ENCODE measurements at places on chromosomes 16 and 17.

DNA sequence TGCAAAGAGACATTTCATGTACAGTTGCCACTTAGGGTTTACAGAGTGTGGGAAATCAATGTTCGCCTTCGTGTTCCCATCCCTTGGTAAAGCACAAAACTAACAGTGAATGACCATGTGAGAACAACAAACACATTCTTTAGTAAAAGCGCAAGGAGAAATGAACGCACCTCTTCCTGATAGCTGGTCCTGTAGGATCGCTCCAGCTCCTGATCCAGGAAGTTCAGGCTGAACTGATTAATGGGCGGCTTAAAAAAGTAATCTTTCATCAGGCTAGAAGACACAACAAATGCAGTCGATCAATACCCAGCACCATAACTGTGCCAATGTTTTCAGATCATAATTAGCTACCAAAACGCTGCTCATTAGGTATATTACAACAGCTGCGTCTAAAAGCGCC, 108.3 kb upstream of the CREBBP start:
- DNase-seq = no peak

GRCh38 chr17:73940511-73940910, 263.0 kb upstream of the RPL38 start:
- no peak for DNase-seq

- DNase-seq = no peak
Observed at GRCh38 chr17:49466436-49466835, 28.7 kb upstream of the NGFR start.

GRCh38 chr16:26396511-26397235, 670.1 kb upstream of the C16orf82 start:
- no peak for DNase-seq

- peak; percentile 37 for DNase-seq
Observed at GRCh38 chr16:89037261-89038152, 56.1 kb upstream of the ACSF3 start.

DNA sequence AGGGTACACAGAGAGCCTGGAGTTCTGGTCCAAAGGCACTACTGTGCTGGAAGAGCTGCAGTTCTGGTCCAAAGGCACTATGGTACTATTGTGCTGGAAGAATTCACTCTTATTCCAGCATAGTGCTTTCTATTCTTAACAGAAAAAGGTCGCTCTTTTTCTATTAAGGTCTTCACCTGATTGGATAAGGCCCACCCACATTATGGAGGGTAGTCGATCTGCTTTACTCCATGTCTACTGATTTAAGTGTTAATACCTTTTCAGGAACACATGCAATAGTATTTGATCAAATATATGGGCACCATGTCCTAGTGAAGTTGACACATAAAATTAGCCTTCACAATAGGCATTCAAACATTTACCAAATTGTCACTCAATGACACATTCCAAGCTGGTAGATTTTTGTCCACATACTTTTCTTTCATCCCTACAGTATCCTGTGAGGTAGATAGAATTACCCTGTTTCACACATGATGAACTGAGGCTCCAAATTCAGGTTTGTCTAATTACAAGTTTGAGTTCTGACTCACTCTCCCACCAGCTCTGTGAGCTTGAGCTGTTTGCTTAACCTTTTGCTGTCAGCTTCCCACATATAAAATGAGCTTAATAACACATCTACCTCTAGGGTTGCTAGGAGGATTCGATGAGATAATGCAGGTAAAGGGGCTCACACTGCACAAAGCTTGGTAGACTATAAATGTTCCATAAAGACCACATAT, 129.9 kb downstream of the AIPL1 start:
- no peak for DNase-seq

DNA sequence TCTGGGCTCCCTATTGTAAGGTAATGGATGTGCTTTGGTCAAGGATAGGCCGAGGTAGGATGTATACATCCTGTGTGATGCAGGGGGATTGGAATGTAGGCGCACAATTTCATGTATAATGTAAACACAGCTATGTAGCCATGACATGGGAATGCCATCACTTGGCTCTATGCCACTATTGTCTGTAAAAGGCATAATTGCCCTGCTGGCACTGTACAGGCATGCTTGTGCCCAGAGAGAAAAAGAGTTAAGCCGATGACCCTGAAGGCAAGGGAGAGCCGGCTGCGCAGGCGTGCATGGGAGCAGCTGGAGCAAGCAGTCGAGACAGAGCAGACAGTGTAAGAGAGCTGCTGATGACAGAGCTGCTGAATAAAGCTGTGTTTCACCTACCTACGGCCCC, 212.5 kb upstream of the CPHXL start:
- no peak for DNase-seq

- peak; percentile 26 for DNase-seq
Observed at GRCh38 chr17:6936370-6937028, 59.4 kb upstream of the ALOX12 start.

- no peak for DNase-seq
Observed at GRCh38 chr17:9223531-9223930, 202.2 kb downstream of the NTN1 start.

GRCh38 chr16:35749253-35750141, 2290.1 kb downstream of the TP53TG3F start:
- DNase-seq = peak; percentile 8

- DNase-seq = no peak
Observed at GRCh38 chr16:29645694-29646187, 17.3 kb upstream of the SPN start.

- no peak for DNase-seq
Observed at GRCh38 chr17:81638683-81639082, 1.7 kb downstream of the TSPAN10 start.

GRCh38 chr17:82384730-82385481, 13.3 kb downstream of the UTS2R start:
- DNase-seq = peak; percentile 53

- no peak for DNase-seq
Observed at GRCh38 chr16:84245956-84246678, 6.3 kb upstream of the KCNG4 start.

GRCh38 chr16:1101573-1102332, 5.7 kb upstream of the C1QTNF8 start:
- no peak for DNase-seq

DNA sequence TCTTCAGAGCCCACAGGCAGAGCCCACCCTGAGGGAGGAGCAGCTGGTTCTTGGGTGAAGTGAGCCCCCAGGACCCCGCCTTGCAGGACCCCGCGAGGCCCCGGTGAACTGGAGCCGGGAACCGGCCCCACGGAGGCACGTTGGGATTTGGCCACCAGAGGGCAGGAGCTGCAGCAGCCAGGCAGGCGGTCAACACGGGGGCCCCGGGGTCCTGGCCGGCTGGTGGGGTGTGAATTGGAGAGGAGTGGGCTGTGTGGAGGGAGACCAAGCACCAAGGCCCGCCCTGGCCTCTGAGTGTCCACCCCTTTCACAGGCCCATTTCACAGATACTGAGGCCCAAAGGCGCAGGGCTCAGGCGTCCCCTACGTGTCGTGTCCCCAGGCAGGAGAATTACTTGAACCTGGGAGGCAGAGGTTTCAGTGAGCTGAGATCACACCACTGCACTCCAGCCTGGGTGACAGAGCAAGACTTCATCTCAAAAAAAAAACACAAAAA, 2.2 kb downstream of the DPEP1 start:
- no peak for DNase-seq

- DNase-seq = no peak
Observed at GRCh38 chr17:31269578-31269983, 27.5 kb downstream of the OMG start.

GRCh38 chr16:78742501-78743283, 643.2 kb downstream of the WWOX start:
- DNase-seq = peak; percentile 65

DNA sequence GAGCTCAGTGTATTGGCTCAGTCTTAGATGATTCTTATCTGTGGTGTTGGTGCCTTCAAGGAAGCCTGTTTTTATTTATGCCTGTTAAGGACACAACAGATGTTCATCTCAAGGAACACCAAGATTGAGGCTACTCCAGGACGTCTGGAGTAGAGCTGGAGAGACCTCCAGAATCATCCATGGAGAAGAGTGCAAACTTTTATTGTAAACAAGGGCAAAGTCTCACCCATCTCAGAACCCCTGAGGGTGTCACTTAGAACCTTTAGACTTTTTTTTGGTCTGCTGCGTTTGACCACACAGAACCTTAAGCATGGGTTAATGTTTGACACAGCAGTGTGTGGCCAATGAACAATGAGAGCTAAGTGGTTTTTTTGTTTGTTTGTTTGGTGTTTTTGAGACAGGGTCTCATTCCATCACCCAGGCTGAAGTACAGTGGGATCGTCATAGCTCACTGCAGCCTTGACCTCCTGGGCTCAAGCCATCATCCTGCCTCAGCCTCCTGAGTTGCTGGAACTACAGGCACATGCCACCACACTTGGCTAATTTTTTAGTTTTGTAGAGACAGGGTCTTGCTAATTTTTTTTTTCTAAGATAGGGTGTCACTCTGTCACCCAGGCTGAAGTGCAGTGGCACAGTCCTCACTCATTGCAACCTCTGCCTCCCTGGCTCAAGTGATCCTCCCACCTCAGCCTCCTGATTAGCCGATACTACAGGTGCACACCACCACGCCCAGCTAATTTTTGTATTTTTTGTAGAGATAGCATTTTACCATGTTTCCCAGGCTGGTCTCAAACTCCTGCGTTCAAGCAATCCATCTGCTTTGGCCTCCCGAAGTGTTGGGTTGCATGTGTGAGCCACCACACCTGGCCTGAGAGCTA, 16.3 kb downstream of the SLC47A1 start:
- DNase-seq = no peak

GRCh38 chr16:24761526-24761925, 32.1 kb downstream of the TNRC6A start:
- DNase-seq = no peak

- no peak for DNase-seq
Observed at GRCh38 chr16:62752854-62753253, 716.6 kb upstream of the CDH8 start.

DNA sequence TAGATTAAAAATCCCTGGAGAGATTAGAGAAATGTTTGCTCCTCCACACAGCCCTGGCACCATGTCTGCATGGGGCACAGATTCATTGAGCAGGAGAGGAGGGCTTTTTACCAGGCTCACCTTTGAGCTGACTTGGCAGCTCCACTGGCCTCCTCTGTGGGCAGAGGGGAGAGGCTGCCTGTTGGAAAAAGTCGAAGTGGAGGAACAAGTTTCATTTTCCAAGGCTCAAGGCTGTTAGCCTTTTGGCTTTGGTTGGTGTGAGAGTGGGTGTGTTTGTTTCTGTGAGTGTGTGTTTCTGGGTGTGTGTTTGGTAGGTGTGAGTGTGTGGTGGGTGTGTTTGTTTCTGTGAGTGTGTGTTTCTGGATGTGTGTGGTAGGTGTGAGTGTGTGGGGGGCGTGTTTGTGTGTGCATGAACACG, 5.6 kb downstream of the TMEM238L start:
- peak; percentile 69 for DNase-seq

GRCh38 chr17:57550668-57551315, 194.3 kb downstream of the CCDC182 start:
- DNase-seq = no peak

- no peak for DNase-seq
Observed at GRCh38 chr17:70158180-70158579, 11.2 kb upstream of the KCNJ2 start.

- DNase-seq = no peak
Observed at GRCh38 chr17:56973520-56973919, 4.4 kb upstream of the SCPEP1 start.

- DNase-seq = no peak
Observed at GRCh38 chr17:2912754-2913153, 116.5 kb downstream of the RAP1GAP2 start.

DNA sequence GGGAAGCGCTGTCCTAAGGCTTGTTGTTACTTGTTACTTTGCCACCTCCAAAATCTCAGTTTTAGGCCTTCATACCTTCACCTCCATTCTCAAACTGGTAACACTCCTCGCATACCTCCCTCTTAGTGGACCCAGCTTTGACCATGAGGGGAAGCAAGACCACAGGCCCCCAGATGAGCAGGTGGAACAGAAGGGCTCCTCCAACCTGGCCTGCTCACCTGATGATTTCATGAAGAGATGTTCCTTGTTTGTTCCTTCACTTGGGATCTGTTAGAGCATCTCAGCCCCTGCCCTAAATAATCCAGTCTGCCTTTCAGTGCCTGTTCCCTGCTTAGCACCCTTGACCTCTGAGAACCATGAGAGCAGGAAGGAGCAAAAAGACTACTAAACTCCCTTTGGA, 28.7 kb downstream of the DHX38 start:
- no peak for DNase-seq

DNA sequence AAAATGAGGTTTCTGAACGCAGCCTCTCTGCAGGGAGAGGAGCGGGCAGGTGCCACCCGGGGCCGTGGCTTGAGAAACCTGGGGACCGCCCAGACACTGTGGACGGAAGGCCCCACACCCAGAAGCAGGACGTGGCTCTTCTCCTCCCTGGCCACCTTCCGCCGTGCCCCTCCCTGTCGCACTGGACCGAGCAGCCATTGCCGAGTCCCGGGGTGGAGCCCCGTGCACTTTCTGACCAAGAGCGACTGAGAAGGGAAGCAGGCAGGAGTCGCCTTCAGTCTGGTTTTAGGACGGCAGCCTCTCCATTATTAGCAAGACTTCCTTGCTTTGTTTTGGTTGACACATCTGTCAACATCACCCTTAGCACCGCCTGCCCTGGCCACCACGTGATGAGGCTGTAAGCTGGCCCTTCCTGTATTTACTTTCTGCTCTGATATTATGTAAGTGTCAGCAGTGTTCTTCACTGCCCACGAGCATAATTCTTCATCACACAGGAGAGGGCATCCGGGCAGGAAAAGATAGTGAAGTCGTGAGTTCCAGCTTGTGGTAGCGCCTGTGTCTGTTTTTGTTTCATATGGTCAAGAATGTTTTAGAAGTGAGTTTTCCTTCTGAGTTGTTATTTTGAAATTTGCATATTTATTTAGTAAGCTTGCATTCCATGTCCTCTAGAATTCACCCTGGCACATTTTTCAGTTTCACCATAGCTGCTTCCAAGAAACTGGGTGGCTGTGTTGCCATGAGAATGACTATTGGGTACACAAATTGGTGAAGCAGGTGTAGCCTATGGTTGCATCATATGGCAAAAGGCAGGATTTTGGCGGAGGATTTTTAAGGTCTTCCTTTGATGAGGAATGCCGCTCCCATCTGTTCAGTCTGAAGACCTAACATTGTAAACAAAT, 1.0 kb downstream of the HERPUD1 start:
- peak; percentile 89 for DNase-seq

- DNase-seq = no peak
Observed at GRCh38 chr17:77785312-77785905, 173.1 kb upstream of the TNRC6C start.

DNA sequence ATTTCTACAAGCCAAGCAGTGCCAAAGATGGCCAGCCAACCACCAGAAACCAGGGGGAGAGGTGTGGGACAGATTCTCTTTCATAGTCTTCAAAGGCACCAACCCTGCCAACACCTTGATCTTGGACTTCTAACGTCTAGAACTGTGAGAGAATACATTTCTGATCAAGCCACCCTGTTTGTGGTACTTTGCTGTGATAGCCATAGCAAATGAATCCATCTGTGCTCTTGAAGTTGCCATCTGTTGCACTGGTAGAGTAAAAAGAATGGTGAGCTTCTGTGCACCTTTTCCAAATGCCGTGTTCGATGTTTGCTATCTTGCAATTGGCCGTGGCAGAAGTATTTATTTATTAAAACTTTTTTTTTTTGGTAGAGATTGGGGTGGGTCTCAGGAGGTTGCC, 16.7 kb upstream of the ADGRG1 start:
- DNase-seq = no peak

- DNase-seq = no peak
Observed at GRCh38 chr16:59635674-59636073, 901.6 kb upstream of the GOT2 start.

All from mucosa of gallbladder (tissue), 1 donor.